ENCODE measurements at places on chromosomes 11 and 22.
A peak's percentile ranks its signal among the peaks of the same experiment; 100 is the strongest.

DNA sequence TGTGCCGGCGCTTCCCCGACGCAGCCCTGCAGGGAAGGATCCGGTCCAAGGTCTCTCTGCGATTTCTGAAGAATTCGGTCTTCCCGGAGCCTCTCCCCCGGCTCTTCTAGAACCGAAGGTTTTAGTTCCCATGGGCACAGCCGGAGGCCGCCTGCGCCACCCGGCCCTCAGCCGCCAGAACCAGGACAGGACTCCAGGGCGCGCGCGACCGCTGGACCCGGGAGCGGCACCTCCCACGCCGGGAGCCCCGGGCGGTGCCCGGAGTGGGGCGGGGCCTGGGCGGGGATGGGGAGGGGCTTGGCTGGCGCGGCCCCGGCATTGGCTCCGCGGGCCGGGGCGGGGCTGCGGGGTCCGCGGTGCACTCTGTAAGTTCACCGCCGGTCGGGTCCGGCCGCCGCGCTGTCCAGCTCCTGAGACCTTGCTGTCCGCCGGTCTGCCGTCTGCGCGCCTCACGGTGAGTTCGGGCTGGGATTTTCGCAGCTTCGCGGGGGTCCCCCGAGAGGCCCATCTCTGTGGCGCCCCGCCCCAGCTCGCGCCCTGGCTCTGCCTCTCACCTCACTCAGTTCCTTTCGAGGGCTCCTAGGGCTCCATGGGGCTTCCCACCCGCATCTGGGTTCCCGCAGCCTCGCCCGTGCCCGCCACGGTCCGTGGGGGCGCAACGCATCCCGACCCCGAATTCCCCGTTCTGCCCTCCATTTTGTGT is at the start of gene CDC42EP2:
Gene CDC42EP2 (plus strand): TSS at position 366 of the 703 bp plus-strand sequence. CDS start 6,033 bp downstream, outside the sequence.
- DNase-seq, result peak; percentile 91

DNA sequence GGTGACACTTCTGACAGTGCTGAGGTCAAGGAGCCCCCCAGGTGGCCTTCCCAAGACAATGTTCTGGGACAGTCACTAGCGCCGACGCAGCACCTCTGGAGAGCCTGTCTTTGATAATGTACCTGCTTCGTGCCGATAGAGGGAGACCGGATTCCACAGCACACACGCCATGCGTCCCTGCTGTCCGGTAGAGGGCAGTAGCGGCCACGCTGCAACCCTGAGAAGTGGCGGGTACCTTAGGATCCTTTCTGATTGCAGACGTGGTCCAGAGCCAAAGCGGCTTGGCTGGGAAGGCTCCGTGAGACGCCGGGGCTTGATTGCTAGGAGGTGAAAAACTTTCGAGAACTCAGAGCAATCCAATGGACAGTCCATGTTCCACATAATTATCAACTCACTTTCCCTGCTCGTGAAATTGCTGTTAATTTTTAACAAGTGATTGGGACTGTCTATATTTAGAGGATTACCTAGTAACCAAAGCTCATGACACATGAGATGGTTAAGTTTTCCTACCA is 11.4 kb upstream of the BARX2 start:
- peak; percentile 18 for DNase-seq

DNA sequence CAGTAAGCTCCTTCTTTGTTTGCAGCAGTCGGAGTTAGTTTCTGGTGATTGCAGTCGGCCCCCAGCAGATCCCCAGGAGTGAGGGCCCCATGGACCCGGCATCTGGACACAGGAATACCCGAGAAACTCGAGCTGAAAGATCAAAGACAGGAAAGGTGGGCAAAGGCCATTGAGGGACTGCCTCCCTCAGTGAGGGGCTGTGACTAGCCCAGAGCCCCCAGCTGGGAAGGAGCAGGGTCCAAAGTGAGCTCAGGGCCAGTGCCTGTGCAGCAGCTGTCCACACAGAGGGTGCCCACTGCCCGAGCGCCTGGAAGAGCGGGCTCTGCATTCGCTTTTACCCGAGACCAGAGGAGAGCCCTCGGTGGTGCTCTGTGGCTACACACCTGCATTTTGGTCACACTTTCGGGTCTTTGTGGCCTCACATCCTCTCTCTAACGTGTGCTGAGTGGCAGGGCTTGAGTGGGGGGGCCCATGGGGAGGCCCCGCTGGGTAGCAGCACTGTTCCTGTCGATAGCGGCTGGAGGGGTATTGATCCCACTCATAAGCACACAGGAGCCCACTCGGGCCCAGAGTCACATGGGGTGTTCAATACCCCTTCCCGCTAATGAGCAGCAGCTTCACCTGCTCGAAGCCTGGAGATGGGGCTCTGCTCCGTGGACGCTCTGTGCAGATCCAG is 532.9 kb downstream of the TBC1D22A start:
- DNase-seq, result no peak

DNA sequence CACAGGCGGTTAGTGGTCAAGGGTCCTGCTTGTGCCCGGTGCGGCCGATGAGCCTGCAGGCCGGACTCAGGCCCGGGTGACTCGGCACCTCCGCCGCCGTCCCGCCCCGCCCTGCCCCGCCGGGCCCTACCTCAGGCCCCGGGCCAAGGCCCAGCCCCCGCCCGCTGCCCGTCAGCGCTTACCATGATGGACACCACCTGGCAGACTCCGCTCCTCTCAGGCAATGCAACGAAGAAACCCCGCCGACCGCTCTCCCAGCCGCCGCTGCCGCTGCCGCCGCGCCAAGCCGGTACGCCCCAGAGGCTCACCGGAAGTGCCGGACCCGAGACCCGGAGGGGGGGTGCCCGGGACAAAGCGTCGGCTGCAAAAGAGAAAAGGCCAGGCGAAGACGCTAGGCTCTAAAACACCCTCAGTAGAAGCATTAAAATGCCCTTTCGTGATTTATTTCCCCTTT is at the start of gene UFD1:
Gene UFD1 (minus strand): TSS at position 293 of the 454 bp plus-strand sequence. CDS start 108 bp downstream, at position 185.
- DNase-seq, result peak; percentile 73

DNA sequence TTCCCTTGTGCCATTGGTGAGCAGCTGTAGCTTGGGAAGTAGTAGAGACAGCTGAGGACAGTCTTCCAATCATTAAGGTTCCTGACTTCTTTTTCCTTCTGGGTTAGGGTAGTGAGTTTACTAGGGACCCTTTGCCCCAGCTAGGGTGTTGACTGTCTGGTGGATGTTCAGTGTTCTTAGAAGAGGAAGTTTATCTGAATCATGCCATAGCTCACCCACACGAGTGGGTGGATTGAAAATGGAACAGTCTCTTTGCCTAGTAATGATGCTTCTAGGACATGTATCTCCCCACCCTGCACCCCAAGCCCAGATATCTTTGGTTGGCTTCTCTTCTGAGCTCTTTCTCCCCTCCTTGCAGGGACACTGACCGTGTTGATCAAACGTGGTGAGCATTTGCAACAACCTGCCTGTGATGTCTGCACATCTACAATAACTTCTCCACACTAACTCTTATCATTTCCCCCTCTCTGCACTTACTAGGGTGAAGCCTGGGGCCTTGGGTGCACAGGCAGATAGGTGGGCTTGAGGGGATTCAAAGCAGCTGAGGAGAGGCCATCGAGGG is 57.1 kb upstream of the HORMAD2 start:
- DNase-seq, result no peak

Measured in GM12892 (cell line).